Fibroblast of skin of scalp (primary cell): ENCODE measurements at places on chromosomes 2 and 18.

GRCh38 chr2:9158786-9159779 is 47.5 kb upstream of the ASAP2 start:
- no peak for DNase-seq

- peak; percentile 74 for DNase-seq
These were observed 45.2 kb downstream of the NCK2 start for GRCh38 chr2:105789745-105790460.

DNA sequence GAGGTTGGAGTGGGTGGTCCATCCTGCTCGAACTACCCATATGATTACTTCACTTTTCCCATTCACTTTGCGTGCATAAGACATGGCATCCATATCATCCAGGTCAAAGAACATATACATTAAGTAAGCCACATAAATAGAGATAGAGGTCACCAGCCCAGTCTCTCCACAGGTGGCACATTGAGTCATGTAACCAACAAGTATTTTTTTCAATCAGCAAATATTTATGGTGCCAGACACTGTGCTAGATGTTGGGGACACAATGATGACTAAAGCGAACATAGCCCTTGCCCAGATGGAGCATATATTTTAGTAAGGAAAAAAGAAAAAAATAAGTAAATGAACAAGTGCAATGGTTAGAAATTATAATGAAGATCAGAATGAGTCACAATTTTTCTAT is 83.6 kb upstream of the LCLAT1 start:
- DNase-seq: no peak

GRCh38 chr18:34709750-34710441 is at the start of gene DTNA:
Gene DTNA (plus strand): TSS chr18:34710298. CDS start chr18:34755977, 45,679 bp downstream.
- peak; percentile 91 for DNase-seq

- DNase-seq: no peak
These were observed 7.4 kb upstream of the RHOB start for GRCh38 chr2:20439503-20439902.

DNA sequence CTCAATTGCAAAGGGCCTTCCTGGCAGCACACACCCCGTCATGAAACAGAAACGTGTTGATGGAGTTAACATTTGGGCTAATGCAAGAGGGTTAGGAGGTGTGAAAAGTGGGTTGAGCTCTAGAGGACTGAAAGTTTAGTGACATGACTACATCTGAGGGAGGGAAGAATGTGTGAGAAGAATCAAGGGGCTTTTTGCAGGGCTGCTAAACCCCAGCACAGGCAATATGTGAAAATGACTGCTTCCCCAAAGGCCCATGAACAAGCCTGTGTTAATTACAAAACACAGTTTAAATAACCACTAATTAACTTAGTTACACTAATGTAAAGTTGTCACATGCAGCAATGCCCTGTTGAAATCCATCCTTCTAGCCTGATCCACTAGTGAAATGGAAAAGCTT is 63.4 kb upstream of the PEX13 start:
- DNase-seq: no peak

DNA sequence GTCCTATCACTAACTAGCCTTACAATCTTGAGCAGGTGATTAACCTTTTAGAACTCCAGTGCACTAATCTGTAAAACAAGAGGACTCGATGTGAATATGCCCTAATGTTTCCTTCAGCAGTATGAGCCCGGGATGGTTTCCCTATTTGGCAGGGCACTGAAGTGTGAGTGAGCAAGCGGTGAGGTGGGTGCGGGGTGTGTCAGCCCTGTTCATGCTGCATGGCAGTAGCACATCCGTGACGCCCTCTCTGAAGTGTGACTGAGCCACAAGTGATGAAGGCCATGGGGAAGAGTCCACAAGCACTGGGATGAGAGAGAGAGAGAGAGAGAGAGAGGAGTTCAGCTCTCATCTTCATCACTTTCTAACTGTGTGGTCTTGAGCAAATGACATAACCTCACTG is 168.7 kb downstream of the SETBP1 start:
- DNase-seq: no peak

GRCh38 chr2:129006901-129007300 is 688.2 kb upstream of the HS6ST1 start:
- DNase-seq: no peak

- DNase-seq: no peak
These were observed 118.6 kb downstream of the MBP start for GRCh38 chr18:77013811-77014521.

- DNase-seq: no peak
These were observed 166.6 kb upstream of the HNMT start for GRCh38 chr2:137797641-137798040.

DNA sequence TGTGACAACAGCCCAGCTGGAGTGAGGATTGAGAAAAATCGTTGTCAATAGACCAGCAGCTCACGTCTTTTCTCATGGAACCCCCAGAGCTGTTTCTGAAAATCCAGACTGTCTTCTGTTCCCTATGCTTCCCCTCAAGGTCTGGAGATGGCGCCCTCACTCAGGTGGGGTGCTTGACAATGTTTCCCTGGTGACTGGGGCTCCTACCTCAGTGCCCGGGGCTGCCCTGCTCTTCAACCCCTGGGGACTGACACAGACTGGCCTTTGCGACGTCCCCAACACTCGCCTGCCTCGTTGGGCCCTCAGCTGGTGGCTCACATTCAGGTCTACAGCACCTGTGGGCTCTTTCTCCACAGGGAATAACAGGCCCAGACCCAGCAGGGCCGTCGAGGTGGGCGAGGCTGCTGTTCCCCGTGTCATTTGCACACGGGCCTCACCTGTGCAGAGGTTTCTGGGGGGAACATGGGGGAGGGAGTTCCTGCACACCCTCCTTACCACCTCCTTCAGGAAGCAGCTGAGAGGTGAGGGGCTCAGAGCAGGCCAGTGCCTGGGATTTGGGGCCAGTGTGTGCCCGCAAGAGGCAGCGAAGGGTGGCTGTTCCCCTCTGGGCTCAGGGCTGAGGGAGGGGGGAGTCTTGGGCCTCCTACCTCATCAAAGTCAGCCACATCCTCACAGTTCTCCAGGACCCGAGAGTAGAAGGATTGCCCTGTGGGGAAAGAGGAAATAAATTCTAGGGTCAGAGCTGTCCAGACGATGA is 59.3 kb upstream of the OTOF start:
- DNase-seq: no peak

DNA sequence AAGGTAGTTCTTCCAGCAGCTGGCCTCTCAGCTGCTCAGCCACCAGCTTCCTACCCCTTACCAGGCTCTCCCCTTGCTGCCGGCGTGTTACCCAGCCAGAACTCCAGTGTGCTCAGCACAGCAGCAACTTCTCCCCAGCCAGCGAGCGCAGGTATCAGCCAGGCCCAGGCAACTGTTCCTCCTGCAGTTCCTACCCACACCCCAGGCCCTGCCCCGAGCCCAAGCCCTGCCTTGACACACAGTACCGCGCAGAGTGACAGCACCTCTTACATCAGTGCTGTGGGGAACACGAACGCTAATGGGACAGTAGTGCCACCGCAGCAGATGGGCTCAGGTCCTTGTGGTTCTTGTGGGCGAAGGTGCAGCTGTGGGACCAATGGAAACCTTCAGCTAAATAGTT is 52.0 kb downstream of the ZCCHC2 start:
- DNase-seq: no peak

- no peak for DNase-seq
These were observed 103.8 kb upstream of the SMIM21 start for GRCh38 chr18:75531212-75531850.

DNA sequence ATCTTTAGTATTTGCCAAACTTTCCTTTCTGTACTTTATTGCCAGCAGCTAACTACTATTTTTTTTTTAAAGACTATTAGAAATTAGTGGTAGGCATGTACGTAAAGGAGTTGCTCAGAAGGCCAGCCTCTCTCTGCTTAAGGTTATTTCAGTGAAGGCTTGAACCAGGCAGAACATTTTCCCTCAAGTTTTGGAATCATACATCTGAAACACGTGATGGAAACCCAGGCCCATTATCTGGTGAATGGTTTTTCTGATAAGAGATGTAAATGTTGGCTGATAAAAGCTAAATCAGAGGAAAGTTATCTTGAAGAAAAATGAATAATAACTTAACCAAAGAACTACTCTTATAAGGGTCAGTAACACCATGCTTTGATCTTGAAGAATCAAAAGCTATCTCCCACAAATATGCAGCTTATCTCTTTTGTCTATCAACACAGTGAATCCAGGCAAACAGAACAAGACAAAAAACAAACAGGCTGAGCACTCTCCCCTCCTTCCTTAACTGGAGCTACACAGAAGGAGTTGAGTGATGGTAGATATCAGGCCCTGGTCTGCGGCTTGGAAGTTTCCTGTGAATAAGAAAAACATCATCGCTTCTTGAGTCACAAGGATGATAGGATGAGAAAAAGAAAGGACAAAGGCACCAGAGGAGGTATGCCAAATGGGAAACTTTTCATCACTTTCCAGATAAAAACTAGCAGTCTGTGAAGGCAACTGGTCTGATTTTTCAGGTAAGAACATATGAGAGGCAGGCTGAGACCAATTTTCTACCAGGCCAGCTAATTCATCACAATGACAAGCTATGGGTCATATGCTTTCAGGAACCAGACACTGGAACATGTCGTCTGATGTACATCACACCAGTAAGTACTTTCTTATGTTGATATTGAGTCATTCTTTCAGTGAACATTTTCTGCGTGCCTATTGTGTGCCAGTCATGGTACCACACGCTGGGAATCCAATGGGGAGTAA is 88.4 kb upstream of the STK17B start:
- DNase-seq: peak; percentile 63

DNA sequence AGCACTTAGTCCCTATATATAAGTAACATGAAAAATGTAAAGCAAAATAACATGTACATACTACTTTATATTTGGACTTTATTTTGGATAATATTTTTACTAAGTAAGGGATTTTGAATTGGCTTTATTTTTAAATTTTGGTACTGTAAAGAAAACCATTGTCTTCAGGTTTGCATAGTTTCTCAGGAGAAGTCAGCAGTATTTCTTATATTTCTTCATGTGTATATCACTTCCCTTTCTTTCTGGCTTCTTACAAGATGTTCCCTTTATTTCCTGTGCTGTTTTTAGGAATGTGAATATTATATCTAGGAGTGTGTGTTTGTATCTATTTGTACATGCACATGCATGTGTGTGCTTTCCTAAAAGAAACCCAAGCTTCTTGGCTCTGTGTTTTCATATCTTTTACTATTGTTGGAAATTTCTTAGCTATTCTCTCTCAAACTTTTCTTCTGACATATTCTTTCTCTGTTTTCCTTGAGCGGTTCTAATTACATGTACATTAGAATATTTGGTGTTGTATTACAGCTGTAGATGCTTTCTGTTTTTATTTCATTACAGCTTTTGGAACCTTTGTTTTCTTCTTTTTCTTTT is 1549.7 kb upstream of the ACVR2A start:
- no peak for DNase-seq

GRCh38 chr2:14572633-14573032 is 59.9 kb upstream of the LRATD1 start:
- no peak for DNase-seq

DNA sequence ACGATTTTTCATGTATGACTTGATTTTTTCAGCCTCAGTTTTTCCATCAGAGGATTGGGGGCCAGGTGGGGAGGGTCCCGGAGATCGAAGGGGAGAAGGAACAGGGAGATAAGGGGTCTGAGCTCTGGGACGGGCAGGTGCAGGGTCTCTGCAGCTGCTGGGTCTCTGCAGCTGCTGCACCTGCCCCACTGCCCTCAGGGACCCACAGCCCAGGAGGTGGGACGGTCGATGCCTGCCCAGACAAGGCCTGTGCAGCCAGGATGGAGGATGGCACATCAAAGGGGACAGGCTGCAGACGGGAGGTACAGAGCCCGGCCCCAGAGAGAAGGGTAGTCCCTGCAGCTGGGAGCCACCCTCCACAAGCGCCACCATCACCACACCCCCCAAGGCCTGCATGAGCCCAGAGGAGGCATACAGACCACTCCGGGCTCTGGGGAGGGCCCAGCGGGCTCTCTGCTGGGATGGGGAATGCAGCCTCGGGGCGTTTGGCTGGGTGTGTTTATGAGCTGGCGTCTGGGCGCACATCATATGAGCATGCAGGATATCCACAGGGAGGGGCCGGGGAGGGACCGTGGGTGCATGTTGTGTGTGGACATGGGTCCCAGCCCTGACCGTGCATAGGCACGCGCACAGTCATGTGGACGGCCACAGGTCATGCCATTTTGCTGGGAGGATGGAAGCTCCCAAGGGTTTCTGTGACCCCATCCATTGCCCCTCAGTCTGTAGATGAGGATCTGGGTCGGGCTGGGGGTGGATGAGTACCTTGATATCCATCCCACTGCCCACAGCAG is 34.9 kb upstream of the GPC1 start:
- no peak for DNase-seq

DNA sequence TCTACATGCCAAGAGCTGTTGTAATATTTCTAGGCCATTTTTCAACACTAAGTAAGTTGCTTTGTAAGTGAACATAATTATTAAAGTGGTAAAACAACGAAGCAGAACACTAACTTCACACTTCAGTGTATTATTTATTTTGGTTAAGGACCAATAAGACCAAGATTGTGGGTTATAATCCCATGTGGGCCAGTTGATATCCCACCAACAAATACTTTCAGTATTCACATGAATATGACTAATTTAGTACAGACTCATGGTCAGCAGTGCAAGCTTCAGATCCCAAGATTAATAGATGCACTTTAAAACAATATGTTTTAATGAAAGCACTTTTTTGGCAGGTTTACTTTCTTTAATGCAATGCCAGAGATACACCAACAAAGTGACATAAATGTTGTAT is 154.3 kb downstream of the LCLAT1 start:
- peak; percentile 22 for DNase-seq

DNA sequence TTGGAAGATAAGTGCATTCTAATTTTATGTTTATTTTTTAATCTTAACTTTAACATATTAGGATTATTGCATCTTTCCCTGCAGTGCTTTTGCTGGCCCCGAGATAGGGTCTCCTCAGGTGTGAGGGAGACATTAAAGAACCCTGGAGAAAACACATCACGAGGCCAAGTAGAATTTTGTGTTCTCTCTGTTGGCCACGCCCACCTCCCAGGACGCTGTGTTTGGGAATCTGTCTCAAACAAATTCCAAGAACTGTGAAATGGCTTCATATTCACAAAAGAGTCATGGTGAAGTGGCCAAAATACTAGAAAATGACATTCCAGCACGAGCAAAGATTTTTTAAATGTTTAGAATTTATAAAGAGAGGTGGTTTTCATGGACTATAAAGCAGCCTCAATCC is 27.3 kb downstream of the RNF144A start:
- no peak for DNase-seq

GRCh38 chr2:118779362-118779761 is 68.1 kb downstream of the EN1 start:
- DNase-seq: peak; percentile 42

GRCh38 chr18:36366994-36367839 is 69.7 kb downstream of the FHOD3 start:
- DNase-seq: no peak

GRCh38 chr18:58697146-58697545 is 25.9 kb downstream of the MALT1 start:
- DNase-seq: no peak

DNA sequence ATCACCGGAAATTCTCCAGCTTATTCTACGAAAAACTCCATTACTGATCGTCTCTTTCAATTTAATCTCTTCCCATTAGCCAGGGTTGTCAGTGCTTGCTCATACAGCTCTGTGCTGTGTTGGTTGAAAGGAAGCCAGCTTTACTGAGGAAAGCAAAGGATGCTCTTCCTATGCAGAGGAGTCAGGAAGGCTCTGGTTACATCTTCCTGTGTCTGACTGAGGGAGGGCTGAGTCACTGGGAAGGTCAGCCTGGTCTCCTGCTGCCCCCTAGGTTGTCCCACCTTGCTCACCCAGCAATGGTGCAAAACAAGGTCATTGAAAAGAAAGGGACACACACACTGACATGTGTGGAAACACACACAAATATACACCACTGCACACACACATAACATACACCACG is 975.6 kb downstream of the DCDC2C start:
- DNase-seq: no peak
